ENCODE measurements at places on chromosomes 3 and 15.

DNA sequence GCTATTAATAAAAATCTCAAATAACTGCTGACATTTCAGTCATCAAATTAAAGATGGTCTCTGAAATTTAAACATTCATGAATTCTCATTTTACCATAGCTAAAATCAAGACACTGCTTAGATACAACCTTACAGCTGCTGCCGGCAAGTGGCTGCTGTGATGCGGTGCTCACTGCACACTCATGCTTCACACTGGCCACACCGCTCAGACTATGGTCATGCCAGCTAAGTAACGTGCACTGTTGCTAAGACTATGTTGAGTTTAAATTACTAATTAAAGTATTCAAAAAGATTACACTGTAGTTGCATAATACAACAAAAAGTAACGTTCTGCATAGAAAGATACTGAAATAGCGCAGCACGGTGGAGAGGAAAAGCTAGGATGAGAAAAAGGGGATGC, 12.1 kb downstream of the ATP13A3 start:
- DNase-seq, result no peak

DNA sequence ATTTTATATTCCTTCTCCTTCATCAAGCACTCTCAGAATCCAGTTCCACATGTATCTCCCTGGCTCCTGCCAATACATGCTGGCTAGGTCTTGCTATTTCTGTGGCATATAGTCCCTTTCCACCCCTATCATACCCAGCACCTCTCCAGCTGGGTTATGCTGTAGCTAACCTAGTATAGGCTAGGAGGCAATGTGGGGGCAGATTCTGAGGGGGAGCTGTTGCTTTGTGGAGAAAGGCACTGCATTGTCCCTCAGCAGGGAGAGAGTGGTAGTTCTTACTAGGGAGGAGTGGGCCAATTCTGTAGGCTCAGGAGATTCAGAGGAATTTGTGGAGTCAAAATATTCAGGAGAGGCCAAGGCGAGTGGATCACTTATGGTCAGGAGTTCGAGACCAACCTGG, 39.4 kb upstream of the UBL7 start:
- DNase-seq, result no peak

GRCh38 chr3:135565546-135565945, 400.0 kb upstream of the PPP2R3A start:
- no peak for DNase-seq

DNA sequence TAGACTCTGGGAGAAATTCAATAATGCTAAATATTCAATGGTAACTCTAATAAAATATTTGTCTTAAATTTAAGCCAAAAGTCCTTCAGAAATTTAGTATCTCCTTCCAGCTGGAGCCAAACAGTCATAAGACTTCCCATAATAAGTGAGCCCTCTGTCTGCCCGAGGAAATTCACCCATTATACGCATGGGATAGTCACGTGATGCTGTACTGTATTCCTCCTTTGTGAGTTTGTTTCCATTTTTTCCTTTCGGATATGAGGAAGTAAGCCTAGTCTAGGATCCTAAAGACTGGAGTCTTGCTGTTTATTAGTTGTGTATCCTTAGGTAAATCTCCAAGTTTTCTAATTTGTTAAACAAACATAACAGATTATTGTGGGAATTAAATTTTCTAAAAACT, 110.4 kb upstream of the PLAAT1 start:
- DNase-seq, result no peak

- DNase-seq, result no peak
Measured at GRCh38 chr15:83881156-83881555, 227.2 kb downstream of the ADAMTSL3 start.

DNA sequence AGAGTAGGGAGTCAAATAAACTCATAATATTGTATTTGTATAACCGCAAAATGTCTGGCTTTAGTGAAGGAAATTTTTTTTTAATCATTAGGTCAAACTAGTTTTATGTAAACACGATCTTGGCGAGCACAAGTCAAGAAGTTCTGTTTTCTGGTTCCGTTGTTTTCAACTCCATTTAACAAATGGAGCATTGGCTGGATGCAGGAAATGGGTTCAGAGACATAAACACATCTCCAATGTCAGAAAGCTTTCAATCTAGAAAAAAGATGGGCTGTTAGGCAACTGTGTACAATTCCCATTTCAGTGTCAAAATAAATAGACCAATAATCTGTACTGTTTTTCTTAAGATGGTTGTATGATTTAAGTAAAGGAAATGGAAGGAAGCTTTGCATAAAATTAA, 292.8 kb downstream of the TBL1XR1 start:
- no peak for DNase-seq

DNA sequence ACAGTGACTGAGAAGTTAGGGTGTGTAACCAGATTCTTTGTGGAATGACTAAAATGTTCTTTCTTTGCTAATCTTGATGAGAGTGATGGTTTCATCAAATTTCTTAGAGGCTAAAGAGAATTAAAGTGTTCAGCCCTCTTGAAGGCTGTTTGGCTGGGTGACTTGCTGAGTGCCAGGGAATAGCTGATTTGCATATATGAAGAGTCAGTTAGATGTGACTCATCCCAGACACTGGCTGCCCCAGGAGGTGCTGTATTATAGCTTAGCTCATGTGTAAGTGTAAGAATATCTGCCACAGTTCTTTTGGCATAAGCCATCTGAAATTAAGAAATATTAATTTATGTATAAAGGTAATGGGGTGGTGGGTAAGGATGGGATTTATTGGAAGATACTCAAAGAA, 535.1 kb downstream of the NLGN1 start:
- DNase-seq, result no peak

- DNase-seq, result no peak
Measured at GRCh38 chr15:41895491-41895890, 1.6 kb upstream of the SPTBN5 start.

DNA sequence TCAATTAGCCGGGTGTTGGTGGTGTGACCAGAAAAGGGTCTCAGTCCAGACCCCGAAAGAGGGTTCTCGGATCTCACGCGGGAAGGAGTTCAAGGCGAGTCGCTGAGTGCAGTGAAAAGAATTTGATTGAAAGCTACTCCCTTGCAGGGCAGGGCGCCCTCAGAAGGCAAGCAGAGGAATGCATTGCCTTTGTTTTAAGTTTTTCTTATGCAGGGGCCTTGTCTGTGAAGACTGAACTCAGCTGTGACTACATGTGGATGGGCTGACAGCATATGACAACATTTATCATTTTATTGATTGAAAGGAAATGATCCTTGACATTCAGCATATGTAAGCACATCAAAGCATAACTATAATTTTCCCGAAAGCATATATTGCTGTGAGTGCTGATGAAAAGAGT, 11.8 kb downstream of the CPN2 start:
- no peak for DNase-seq

DNA sequence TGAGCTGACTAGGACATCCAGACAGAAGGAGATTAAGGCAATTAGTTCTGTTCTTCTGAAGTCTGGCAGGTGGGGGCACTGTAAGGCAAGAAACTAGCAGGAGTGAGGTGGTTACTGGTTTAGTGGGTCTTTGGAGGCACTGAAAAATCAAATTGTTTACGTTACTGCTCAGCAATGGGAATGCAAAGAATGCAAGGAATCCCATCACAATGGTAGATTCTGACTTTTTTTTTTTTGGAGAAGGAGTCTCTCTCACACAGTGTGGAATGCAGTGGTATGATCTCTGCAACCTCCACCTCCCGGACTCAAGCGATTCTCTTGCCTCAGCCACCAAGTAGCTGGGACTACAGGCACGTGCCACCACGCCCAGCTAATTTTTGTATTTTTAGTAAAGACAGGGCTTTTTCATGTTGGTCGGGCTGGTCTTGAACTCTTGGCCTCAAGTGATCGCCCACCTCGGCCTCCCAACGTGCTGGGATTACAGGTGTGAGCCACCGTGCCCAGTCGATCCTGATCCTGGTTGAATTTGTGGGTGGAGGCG, 16.4 kb downstream of the FAM107A start:
- peak; percentile 87 for DNase-seq

GRCh38 chr3:135261214-135261775, 466.2 kb downstream of the EPHB1 start:
- DNase-seq, result no peak

DNA sequence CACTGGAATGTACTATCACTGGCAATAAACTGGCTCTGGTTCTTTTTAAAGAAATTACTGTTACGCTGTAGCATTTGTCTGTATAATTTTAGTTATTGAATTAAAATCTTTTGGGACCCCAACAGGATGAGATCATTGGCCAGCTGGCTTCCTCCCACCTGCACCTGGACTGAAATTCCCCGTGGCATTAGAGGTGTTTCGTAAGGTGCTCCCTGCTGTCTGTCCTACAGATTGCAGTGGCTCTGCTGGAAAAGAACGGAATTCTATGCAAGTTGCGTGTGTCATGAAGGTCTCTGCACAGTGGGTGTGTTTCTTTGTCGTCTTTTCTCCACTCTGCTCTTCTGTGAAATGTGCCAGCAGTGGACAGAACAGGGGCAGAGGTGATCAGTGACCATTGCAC, 383.4 kb downstream of the PTPRG start:
- DNase-seq, result no peak

- DNase-seq, result no peak
Measured at GRCh38 chr3:105177576-105177975, 189.1 kb upstream of the ALCAM start.

- no peak for DNase-seq
Measured at GRCh38 chr3:187062526-187063177, 76.6 kb downstream of the RPL39L start.

DNA sequence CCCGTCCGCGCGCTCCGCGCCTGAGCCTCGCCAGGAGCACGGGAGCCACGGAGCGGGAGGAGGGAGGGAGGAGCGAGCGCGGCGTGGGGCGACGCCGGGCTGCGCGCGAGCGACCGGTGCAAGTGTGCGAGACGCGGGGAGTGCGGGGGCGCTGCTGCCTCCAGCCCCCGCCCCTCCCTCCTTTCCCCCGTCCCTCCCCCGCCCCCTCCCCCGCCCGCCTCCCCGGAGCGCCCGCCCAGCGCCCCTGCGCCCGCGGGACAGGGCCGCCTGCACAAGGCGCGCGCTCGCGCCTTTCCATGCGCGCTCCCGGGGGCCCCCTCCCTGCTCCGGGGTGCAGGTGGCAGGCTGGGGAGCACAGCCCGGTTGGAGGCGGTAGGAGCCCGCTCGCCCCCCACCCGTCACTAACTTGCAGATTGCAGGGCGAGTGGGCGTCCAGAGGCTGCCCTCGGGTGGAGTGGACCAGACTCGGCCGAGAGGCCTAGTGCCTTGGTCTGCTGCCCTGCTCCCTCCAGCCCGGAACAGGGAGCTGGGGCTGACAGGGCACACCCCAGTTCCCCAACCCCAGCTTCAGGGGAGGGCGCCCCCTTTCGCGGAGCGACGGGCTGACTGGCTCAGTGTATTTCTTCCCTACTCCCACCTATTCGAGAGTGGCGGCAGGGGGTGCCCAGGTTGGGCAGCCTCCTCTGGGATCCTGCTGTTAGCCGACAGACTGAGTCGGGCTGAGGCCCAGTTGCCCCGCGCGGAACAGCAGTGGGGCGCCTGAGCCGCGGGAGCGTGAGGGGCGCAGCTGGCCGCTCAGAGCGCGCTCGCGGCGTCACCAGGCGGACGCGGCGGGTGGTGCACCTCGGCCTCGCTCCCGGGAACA, at the start of gene WNT7A:
TSS of gene WNT7A (minus strand) at position 126 of the 865 bp plus-strand sequence. CDS start 255 bp downstream, outside the sequence.
- DNase-seq, result no peak

All from osteocyte (in vitro differentiated cells).